ENCODE measurements at places on chromosomes 4 and X. TPM values are rescaled to one million over a fixed set of nuclear protein-coding genes. Genes with fewer than 3 reads are reported as not detected.

NALF2 gene
- not detected for total RNA-seq

KCTD8 gene
- total RNA-seq = 0.20 TPM

PAGE1 gene
- not detected for total RNA-seq

HTN1 gene
- total RNA-seq = not detected

CXCL6 gene
- 0.59 TPM for total RNA-seq

VSIG4 gene
- under 0.01 TPM for total RNA-seq

SUPT20HL2 gene
- total RNA-seq = not detected

ZFYVE28 gene
- 4.9 TPM for total RNA-seq
